Activated T-cell treated with anti-CD3 and anti-CD28 coated beads for 48 hours (primary cell): ENCODE measurements at places on chromosomes 6 and 20.

DNA sequence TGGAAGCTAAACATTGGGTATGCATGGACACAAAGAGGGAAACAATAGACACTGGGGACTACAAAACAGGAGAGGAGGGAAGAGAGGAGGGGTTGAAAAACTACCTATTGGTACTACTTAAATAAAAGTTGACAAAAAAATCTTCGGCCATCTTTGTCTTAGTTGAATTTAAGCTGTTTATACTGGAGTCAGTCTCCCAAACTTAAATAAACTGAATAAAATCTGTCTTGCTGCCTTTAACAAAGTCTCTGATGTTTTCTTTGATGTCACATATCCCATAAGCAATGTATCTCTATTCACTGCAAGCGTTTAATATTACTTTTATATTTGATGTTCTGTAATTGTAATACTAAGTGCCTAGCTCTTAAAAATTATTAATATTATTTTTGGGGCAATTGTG, 409.2 kb upstream of the EPHA7 start:
- no peak for DNase-seq

- no peak for DNase-seq
Measured at GRCh38 chr6:7381092-7381491, 8.4 kb downstream of the CAGE1 start.

GRCh38 chr6:130602151-130602770, 224.9 kb upstream of the SMLR1 start:
- no peak for DNase-seq

- DNase-seq, result no peak
Measured at GRCh38 chr20:44692932-44693480, 22.2 kb upstream of the CCN5 start.

GRCh38 chr6:3636060-3636459, 115.5 kb downstream of the PXDC1 start:
- DNase-seq, result no peak
